Thoracic aorta (tissue), 2 donors: ENCODE measurements at places on chromosomes 6 and 20. TPM values are rescaled to one million over a fixed set of nuclear protein-coding genes. Genes with fewer than 3 reads are reported as not detected.

SEL1L2 gene
- not detected for total RNA-seq

VGLL2 gene
- not detected for total RNA-seq

DNA sequence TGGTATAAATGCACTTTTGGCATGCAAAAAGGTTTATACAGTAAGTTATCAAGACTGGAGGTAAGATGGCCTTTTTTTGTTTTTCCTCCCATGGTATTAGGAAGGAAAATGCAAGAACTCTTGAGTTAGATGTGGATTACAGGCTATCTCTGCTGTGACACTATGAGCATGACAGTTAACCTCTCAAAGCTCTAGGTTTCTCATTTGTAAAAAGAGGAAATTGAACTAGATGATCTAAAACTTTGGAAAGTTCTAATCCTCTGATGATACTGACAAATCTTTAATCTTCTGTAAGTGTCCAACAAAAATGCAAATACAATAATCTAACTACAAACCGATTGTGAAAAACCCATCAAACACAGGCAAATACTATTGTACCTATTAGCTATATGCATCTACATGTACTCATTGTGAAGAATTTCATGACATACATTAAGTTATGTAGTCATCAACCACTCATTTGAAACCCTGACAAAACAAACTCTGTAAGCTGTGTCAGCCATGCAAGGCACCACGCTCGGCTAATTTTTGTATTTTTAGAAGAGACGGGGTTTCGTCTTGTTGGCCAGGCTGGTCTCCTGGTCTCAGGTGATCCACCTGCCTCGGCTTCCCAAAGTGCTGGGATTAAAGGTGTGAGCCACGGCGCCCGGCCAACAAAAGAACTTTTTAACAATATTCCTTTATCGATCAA is 4.2 kb downstream of the CDK19 start:
- no peaks in the 10 kb centered on the region for H3K36me3 ChIP-seq
- H3K4me3 ChIP-seq, result no peak overlapping the region
- no peak for DNase-seq
- peaks cover 14% of the 10 kb centered on the region for H3K4me1 ChIP-seq

- no peak overlapping the region for H3K4me3 ChIP-seq
- peaks cover 3% of the 10 kb centered on the region for H3K4me1 ChIP-seq
- H3K36me3 ChIP-seq, result no peaks in the 10 kb centered on the region
- no peaks in the 10 kb centered on the region for H3K27me3 ChIP-seq
- H3K27ac ChIP-seq, result no peak overlapping the region
- no peak for DNase-seq
These were observed 440.0 kb downstream of the HAO1 start for GRCh38 chr20:7500231-7500663.

GRCh38 chr6:111703723-111704122 is 98.0 kb upstream of the TRAF3IP2 start:
- no peaks in the 10 kb centered on the region for H3K36me3 ChIP-seq
- no peaks in the 10 kb centered on the region for H3K27me3 ChIP-seq
- H3K4me3 ChIP-seq, result no peak overlapping the region
- H3K4me1 ChIP-seq, result no peaks in the 10 kb centered on the region

- no peak overlapping the region for H3K27ac ChIP-seq
- H3K36me3 ChIP-seq, result no peaks in the 10 kb centered on the region
- no peak for DNase-seq
- H3K27me3 ChIP-seq, result no peaks in the 10 kb centered on the region
- H3K4me1 ChIP-seq, result no peaks in the 10 kb centered on the region
- no peak overlapping the region for H3K4me3 ChIP-seq
These were observed 49.0 kb upstream of the HTR1E start for GRCh38 chr6:86888301-86888700.

TEAD3 gene
- 50.8 TPM for total RNA-seq

FAM162B gene
- total RNA-seq, result not detected

SPEF1 gene
- 0.27 TPM for total RNA-seq

- no peak for DNase-seq
- H3K36me3 ChIP-seq, result no peaks in the 10 kb centered on the region
- H3K4me1 ChIP-seq, result no peaks in the 10 kb centered on the region
- no peak overlapping the region for H3K27ac ChIP-seq
- H3K4me3 ChIP-seq, result no peak overlapping the region
- no peaks in the 10 kb centered on the region for H3K27me3 ChIP-seq
These were observed 83.3 kb downstream of the DCDC2 start for GRCh38 chr6:24274441-24275083.

OR2J3 gene
- not detected for total RNA-seq

EIF6 gene
- total RNA-seq, result 76.6 TPM

- no peaks in the 10 kb centered on the region for H3K36me3 ChIP-seq
- DNase-seq, result no peak
- H3K4me3 ChIP-seq, result no peak overlapping the region
- H3K27me3 ChIP-seq, result no peaks in the 10 kb centered on the region
These were observed 11.7 kb upstream of the MAPK13 start for GRCh38 chr6:36118550-36119107.

GRCh38 chr20:38098952-38099351 is 65.4 kb downstream of the RPRD1B start:
- H3K4me1 ChIP-seq, result peaks cover 43% of the 10 kb centered on the region
- DNase-seq, result no peak
- H3K27ac ChIP-seq, result peak overlapping the region; percentile 62
- no peaks in the 10 kb centered on the region for H3K36me3 ChIP-seq
- no peaks in the 10 kb centered on the region for H3K27me3 ChIP-seq

PTPRT gene
- not detected for total RNA-seq

C20orf141 gene
- total RNA-seq, result not detected

GRCh38 chr6:163671355-163671754 is 256.8 kb downstream of the QKI start:
- H3K27ac ChIP-seq, result no peak overlapping the region
- no peaks in the 10 kb centered on the region for H3K36me3 ChIP-seq
- no peaks in the 10 kb centered on the region for H3K27me3 ChIP-seq
- DNase-seq, result no peak

DNA sequence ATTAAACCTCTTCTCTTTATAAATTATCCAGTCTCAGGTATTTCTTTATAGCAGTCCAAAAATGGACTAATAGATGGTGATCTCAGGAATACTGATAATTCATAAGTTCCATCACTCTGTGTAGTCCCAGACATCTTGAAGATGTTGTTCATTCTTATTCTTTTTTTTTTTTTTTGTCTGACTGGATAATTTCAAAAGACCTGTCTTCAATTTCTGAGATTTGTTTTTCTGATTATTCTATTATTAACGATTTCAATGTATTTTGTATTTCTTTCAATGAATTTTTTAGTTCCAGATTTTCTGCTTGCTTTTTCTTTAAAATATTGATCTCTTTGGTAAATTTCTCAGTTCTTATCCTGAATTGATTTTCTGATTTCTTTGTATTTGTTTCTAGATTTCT is 29.7 kb upstream of the ZNF337 start:
- no peaks in the 10 kb centered on the region for H3K4me1 ChIP-seq
- no peak for DNase-seq
- no peak overlapping the region for H3K27ac ChIP-seq
- no peak overlapping the region for H3K4me3 ChIP-seq
- no peaks in the 10 kb centered on the region for H3K36me3 ChIP-seq

- H3K4me1 ChIP-seq, result no peaks in the 10 kb centered on the region
- no peak for DNase-seq
- H3K4me3 ChIP-seq, result no peak overlapping the region
- no peaks in the 10 kb centered on the region for H3K36me3 ChIP-seq
- H3K27ac ChIP-seq, result no peak overlapping the region
These were observed 35.0 kb upstream of the SGK1 start for GRCh38 chr6:134352786-134353480.

IL17F gene
- not detected for total RNA-seq

DNA sequence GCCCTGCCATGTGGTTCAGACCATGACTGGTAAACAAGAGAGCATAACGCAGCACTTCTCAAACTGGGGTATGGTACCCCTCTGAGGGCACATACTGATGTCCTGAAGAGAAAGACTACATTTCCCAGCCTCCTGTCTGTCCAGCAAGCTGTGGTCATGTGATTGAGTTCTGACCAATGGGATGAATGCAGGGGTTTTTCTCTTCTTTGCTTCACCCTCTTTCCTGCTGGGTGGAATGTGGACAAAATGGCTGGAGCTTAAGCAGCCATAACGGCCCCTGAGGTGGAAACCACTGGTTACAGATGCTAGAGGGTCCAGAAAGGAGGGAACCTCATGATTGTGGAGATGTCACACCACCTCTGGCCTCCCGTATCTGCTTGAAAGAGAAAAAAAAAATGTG is 19.4 kb upstream of the KCNB1 start:
- no peak for DNase-seq
- peak overlapping the region; percentile 3 for H3K27ac ChIP-seq
- H3K27me3 ChIP-seq, result no peaks in the 10 kb centered on the region
- H3K4me3 ChIP-seq, result no peak overlapping the region
- peaks cover 13% of the 10 kb centered on the region for H3K36me3 ChIP-seq

DNA sequence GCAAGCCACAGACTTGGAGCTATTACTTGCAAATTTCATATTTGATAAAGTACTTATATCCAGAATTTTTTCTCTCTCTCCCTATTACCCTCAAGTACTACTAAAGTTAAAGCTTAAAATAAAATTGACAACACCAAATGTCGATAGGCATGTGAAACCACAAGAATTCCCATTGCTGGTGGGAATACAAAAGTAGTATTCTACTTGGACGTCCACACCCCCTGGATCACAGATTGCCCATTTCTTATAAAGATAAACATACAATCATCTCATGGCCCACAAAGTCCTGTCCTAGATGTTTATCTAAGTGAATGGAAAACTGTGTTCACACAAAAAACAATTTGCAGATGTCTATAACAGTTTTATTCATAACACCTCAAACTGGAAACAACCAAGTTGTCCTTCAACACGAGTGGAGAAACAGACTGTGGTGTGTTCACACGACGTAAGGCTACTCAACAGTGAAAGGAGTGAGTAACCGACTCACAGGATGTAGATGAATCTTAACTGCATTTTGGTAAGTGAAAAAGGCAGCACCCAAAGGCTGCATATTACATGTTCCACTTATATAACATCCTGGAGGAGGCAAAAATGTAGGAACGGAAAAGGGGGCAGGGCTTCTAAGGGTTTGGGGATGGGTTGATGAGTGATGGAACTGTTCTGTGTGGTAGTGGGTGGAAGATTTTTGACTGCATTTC is 297.4 kb downstream of the THBS2 start:
- no peak for DNase-seq
- no peak overlapping the region for H3K27ac ChIP-seq
- H3K36me3 ChIP-seq, result no peaks in the 10 kb centered on the region
- H3K27me3 ChIP-seq, result no peaks in the 10 kb centered on the region
- H3K4me1 ChIP-seq, result peaks cover 7% of the 10 kb centered on the region

TSHZ2 gene
- 8.4 TPM for total RNA-seq

GRCh38 chr20:41359541-41360011 is 7.0 kb downstream of the EMILIN3 start:
- no peaks in the 10 kb centered on the region for H3K27me3 ChIP-seq
- H3K27ac ChIP-seq, result no peak overlapping the region
- no peak overlapping the region for H3K4me3 ChIP-seq
- no peaks in the 10 kb centered on the region for H3K4me1 ChIP-seq
- peaks cover 8% of the 10 kb centered on the region for H3K36me3 ChIP-seq
- DNase-seq, result no peak

DNA sequence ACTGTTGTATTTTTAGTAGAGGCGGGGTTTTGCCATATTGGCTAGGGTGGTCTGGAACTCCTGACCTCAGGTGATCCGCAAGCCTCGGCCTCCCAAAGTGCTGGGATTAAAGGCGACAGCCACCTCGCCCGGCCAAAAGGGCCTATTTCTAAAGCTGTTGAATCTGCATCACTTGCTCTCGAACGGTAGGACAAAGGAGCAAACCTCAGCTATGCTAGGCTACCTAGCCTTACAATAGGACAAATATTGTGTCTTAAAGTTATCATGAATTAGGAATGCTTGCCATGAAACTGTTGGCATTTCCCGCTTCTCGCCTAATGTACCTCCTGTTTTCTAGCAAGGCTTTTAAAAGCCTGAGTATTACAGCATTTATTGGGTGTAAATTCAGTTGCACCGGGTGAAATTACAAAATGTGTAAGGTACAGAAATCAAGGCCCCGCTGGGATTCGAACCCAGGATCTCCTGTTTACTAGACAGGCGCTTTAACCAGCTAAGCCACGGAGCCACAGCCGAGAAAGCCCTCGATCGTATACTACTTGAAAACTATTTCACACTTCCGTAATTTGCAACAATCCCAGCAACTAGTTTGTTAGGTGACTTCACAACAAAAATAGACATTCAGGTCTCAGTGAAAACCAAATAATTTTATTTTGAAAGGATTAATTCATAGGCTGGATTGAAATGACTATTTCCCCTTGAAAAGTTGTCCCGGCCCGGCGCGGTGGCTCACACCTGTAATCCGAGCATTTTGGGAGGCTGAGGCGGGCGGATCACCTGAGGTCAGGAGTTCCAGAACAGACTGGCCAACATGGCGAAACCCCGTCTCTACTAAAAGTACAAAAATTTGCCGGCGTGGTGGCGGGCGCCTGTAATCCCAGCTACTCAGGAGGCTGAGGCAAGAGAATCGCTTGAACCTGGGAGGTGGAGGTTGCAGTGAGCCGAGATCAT is 211.6 kb upstream of the ZNF184 start:
- H3K36me3 ChIP-seq, result no peaks in the 10 kb centered on the region
- H3K27ac ChIP-seq, result no peak overlapping the region
- H3K27me3 ChIP-seq, result peaks cover 21% of the 10 kb centered on the region
- no peak overlapping the region for H3K4me3 ChIP-seq
- DNase-seq, result no peak

- no peaks in the 10 kb centered on the region for H3K4me1 ChIP-seq
- H3K36me3 ChIP-seq, result no peaks in the 10 kb centered on the region
- no peak overlapping the region for H3K27ac ChIP-seq
- no peaks in the 10 kb centered on the region for H3K27me3 ChIP-seq
- H3K4me3 ChIP-seq, result no peak overlapping the region
These were observed 17.9 kb downstream of the CASS4 start for GRCh38 chr20:56429941-56430340.

DNA sequence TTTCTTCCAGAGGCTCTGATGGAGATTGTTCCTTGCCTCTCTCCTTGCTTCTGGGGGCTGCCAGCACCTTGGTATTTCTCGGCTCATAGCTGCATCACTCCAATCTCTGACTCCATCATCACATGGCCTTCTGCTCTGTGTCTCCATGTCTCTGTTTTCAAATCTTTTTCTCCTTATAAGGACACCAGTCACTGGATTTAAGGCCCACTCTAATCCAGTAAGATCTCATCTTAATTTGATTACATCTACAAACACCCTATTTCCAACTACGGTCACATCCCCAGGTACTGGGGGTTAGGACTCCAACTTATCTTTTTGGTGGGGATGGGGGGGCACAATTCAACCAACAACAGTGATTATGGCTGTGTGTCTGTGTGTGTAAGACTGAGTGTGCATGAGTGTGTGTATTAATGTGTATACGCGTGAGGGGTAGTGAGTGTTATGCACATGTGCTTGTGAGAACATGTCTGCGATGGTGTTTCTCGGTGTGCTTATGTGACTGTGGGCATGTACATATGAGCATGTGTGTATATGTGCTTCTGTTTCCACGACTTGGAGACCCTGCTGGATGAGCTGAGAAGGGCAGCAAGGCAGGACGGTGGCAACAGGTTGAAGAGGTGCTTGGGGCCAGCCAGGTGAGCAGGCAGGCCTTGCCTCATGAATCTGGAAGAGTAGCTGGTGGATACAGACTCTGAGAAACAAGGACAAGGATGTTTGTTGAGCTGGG is 130.5 kb downstream of the MRPL14 start:
- H3K27ac ChIP-seq, result peak overlapping the region; percentile 62
- no peaks in the 10 kb centered on the region for H3K36me3 ChIP-seq
- H3K4me3 ChIP-seq, result no peak overlapping the region
- DNase-seq, result no peak
- H3K4me1 ChIP-seq, result no peaks in the 10 kb centered on the region
